ENCODE measurements at places on chromosomes 7 and 10.
A peak's percentile ranks its signal among the peaks of the same experiment; 100 is the strongest.

GRCh38 chr7:134364619-134365037, 47.9 kb upstream of the SLC35B4 start:
- DNase-seq: no peak

GRCh38 chr10:5943536-5943935, 33.8 kb downstream of the IL15RA start:
- DNase-seq: no peak

- DNase-seq: no peak
Measured at GRCh38 chr7:35437619-35438275, 183.8 kb upstream of the TBX20 start.

GRCh38 chr10:132421847-132422751, 25.1 kb downstream of the PWWP2B start:
- DNase-seq: no peak

DNA sequence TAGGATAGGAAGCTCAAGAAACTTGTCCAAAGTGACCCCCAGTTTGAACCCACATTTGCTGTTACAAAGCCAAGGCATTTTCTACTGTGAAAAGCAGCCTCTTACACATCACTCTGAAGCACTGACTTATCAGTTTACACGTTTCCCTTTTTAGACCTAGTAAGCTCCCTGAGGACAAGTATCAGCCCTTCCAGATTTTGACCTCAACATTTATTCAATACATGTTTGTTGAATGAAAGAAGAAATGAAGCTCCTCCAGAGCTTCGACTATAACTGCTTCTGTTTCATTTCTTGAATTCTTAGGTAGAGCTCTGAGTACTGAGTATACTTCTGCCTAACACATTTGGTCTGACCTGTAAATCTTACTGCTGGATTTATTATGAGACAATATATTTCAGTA, 2.7 kb downstream of the WASL start:
- no peak for DNase-seq

DNA sequence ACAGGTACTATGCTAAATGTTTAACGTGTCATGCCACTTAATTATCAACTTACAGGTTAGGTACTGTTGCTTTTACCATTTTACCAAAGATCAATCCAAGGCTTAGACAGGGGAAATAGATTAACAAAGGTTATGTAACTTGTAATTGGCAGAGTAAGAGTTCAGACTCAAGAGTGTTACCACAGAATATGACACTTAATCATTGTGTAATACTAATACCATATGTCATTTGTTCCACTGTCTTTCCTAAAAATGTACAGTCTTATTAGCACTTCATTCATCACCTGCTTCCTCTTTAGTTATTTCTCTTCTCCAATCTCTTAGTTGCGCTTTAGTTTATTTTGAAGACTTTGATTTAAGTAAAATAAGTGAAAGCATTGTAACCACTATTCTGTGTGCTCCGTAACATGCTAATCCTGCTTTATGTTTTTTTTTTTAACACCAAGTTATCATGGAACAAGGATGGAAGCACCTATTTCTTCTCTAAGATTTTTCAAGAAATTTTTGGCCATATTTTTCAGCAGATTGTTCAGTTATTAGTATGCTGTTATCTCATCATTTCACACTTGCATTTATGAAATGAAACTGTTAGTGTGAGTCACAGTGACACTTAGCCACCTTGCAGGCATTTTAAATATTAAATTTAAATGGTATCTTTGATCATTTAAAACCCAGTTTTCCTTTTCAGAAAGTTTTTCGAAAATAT, 197.3 kb downstream of the PHF14 start:
- no peak for DNase-seq

DNA sequence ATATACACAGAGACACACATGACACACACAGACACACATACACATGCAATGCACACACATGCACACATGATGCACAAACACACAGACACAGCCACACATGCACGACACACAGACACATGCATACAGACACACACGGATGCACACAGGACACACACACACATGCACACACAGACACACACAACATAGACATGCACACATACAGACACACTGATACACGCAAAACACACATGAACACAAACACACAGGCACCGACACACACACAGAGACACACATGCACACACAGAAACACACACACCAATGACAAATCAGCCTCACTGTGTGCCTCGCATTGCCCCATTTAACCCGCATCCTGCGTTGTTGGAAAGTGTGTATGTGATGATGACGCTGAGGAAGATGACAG, 232.4 kb downstream of the ADARB2 start:
- DNase-seq: no peak

GRCh38 chr7:146725520-146725919, 608.9 kb downstream of the CNTNAP2 start:
- no peak for DNase-seq

DNA sequence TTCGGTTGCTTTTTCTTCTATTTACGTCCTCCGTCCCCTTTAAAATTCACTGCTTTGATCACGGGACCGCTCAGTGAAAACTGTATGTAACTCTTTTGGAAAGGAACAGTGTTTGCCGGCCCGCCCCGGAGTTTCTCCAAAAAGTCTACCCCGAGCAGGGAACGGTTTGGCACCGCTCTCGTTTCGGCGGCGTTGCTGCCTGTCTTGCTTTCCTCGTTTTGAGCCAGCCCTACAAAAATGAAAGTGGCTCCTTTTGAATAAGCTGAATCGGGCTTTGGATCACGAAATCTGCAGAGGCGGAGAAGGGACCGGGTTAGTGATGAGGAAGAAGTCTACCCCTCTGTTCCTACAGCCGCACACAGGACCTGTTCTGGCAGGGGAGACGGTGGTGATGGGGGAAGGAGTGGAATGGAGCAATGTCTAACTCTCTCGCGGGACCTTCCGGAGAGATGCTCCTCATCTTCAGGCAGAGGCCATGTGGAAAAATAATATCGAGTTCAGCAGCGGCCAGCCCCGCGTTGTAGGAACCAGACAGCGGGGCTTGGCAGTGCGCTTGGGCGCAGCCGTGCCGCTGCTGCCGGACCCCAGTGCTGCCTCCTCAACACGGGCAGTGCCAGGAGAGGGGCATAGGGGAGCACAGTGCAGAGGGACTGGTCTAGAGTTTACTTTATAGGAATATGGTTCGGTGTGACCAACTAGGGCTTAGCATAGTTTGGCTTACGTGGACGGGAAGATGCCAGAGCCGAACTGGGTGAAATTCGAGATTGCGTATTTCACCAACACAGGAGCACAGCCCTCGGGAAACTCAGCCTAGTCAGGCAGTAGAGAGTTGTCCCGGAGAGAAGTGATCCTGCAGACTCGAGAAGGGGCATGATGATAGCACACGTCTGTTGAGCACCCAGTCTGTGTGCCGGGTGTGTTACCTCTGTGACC, 1.4 kb downstream of the HTRA1 start:
- DNase-seq: no peak

GRCh38 chr7:14606101-14606500, 296.4 kb downstream of the DGKB start:
- no peak for DNase-seq

- DNase-seq: peak; percentile 81
Measured at GRCh38 chr10:62637249-62638061, 167.1 kb upstream of the ADO start.

DNA sequence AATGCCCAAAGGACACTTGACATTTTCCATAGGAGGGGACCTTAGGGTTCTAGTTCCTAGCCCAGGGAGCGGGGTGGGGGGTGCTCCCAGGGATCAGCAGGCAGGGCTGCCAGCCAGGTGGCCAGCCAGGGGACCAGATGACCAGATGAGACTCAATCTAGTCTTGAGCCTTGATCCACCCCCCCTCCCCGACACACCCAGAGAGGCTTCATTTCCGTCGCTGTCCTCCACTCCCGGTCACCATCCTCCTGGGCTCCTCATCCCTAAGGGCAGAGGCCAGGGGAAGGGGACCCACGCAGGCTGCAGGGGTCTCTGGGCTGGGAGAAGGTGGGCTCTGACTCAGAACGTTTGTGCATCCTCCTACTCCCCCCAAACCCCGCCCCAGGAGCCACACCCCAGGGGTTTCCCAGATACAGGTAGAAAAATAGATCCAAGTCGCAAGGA, 1.0 kb downstream of the STX1A start:
- no peak for DNase-seq

DNA sequence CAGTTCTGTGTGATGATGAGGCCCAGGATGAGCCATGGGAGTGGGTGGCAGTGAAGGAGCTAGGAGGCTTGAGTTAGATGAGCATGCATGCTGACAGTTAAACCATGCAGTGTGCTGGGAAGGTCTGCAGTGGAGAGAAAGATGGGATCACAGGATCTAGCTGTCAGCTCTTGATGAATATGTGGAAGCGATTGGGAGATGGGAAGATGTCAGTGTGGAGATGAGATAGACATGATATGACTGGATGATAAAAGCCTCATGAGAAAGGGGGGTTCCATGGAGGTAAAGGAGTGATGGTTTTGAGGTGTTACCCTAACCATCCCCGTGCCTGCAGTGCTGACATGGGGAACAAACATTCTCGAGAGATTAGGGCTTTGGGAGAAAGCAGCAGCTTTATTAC, 165.0 kb upstream of the CTBP2 start:
- DNase-seq: no peak

DNA sequence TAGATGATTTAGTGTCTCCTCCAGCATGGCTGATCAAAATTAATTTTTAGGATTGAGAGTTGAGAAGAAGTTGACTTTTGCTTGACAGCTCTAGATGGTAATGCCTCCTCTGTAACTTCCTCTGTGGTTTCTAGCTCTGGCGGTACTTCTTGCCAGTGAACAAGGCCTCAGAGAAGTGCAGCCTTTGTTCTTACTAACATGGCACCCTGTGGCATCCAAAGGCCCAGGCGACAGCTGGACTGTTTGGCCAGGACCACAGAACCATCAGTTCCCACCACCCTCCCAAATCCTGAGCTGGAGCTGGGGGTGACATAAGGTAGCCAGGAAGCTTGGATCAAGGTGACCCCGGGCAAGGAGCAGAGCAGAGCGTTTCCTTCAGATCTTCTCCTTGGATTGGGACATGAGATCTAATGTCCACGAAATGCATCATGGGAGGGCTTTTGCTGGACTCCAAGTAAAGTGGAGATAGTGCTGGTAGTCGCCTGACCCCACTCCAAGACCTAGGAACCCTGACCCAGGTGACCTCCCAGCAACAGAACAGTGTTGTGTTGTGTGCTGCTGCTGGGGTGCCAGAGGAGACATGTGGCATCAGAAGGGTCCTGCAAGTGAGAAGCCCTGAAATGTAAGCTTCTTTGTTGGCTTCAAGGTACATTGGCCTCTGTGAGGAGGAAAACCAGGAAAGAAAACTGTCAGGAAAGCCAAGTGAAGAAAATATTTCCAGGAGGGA, 41.8 kb downstream of the APBB1IP start:
- DNase-seq: no peak

- DNase-seq: no peak
Measured at GRCh38 chr7:8226501-8226900, 35.5 kb downstream of the ICA1 start.

DNA sequence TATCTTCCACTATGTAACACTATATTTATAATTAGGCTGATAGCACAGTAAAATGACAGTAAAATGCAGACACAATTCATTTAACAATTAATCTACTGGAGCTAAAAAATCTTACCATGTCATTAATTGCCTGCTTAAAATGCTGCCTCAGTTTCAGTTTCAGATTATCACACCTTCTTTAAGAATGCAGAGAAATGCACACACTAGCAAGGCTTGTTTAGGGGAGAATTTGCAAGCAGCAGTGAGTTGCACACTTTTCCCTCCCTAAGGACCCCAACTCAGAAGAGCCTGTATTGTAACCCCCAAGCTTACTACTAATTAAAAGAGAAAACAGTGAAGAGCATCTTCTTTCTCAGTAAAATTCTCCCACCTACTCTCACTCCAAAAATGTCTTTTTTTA, 79.7 kb upstream of the KCNIP2 start:
- DNase-seq: no peak

GRCh38 chr10:80344912-80345311, 11.6 kb downstream of the DYDC1 start:
- no peak for DNase-seq

DNA sequence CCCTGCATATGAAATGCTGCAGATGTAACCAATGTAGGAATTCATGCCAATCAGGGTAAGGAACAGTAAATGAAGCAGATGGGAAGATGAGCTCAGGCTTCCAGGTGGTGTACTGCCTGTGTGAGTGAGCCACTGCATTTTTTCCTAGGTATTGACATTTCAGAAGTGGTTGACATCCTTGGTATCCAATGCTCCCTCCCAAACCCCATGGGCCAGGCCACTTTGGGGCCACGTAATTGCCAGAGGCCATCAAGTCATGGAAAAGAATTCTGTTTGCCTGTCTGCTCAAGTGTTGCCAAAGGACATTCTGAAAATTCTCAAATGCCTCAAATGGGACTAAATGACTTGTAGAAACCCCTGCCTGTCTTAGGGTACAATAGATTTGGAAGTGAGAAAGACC, 384.6 kb downstream of the GATA3 start:
- no peak for DNase-seq

DNA sequence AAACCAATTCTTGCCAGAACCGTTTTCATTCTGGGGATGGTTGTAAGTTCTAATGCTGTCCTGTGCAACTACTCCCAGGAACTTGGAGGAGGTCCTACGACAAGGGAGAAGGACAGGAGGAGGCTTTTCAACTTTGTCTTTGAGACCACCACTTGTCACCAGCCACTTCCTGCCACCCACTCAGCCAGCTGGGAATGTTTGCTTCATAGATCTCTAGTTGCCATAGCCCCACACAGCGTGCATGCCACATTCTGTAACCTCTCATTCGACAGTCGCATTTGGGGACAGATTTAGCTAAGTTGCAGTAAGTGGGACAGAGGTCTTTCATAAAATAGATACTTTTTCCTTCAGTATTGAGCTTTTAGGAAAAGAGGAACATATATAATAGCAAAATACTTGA, 78.0 kb downstream of the TAF3 start:
- DNase-seq: no peak

DNA sequence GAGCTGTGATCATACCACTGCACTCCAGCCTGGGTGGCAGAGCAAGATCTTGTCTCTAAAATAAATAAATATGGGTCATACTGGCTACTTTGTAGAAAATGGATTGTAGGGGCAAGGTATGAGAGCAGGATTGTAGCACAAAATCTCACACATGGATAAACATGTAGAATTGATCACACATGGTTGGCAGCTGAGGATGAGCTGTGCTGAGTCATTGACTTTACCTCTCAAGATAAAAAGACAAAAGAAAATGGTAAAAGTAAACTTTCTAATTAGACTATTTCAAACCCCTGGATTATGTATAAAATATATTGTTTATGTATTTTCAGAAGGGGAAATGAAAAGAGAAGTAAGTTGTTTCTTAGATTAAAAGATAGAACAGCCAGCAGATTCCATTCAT, 69.3 kb downstream of the APBB1IP start:
- no peak for DNase-seq

DNA sequence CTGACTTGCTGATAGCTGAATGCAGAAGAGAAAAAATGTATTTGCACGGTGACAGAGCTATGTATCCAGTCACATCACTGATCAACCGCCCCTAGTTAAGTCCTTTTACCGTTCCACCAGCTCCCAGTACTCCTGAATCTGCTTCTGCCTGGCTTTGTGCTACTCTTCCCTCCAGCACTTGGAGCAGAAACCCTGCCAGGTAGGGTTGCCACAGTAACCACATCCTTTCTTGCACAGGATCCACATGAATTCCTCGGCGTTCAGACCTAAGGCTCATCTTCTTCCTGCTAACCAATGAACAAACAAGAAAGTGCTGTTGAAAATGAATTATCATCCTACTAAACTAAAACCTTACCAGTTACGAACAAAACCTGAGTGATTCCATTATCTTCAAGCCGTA, 52.0 kb upstream of the KCTD7 start:
- no peak for DNase-seq

Data from GM12878 (cell line).